CD8-positive, alpha-beta memory T cell (primary cell): ENCODE measurements at places on chromosomes 5 and 9.

DNA sequence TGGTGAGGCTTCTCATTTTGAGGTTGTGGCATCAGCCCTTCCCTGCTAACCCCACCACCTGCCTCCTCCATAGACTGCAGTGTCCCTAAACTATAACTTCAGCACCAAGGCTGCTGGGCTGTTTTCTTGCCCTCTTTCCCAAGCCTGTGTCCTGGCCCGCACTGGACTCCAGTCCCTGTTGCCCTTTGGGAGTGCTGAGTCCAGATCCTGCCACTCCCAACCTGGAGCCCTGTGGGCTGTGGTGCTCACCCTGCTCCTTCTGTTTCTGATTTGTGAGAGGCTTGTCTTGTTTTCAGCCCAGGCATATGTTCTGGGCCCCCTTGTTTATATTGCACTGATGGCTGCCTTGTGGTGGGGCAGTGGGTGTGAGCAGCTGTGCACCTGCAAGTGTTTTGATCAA lies 39.7 kb upstream of the RNU6ATAC start:
- H3K36me3 ChIP-seq = no peaks in the 10 kb centered on the region
- H3K4me1 ChIP-seq = no peaks in the 10 kb centered on the region
- DNase-seq = no peak
- no peak overlapping the region for H3K27ac ChIP-seq

DNA sequence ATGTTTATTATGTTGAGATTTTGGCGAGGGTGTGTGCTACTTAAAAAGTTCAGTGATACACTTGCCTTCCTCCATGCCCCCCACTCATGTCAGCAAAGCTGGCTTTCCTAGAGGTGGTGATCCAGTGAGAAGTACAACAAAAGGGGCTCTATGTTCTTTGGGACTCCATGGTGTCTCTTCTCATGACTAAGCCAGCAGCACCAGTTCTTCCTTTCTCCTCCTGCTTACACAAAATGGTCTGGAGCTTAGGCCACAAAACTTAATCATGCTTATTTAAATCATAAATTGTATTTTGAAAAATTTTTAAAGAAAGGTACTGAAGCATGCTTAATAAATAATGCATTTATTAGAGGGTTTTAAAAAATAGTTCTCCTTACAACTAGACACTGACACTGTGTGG lies 22.4 kb downstream of the MOCS2 start:
- no peak for DNase-seq
- H3K36me3 ChIP-seq = no peaks in the 10 kb centered on the region
- H3K4me1 ChIP-seq = peaks cover 11% of the 10 kb centered on the region
- H3K27ac ChIP-seq = no peak overlapping the region
- H3K27me3 ChIP-seq = no peaks in the 10 kb centered on the region

DNA sequence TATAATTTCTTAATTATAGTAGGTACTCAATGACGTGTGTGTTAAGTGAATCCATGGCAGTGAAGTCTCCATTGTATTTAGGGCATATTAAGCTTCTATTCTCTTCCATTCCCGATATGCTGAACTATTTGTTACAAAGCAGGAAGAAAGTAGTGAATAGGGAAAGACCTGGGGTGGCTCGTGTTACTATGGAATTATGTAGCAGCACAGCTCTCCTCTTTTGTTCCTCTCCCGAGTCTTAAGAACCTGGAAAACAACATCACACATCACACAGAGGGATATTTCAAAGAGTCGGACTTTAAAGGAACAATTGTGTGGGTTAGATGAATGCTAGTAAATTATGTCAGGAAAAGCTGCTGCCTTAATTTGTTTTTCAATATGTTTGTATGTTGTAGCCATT lies 131.8 kb downstream of the PCSK5 start:
- peaks cover 94% of the 10 kb centered on the region for H3K4me1 ChIP-seq
- no peaks in the 10 kb centered on the region for H3K27me3 ChIP-seq
- H3K4me3 ChIP-seq = no peak overlapping the region
- no peaks in the 10 kb centered on the region for H3K36me3 ChIP-seq
- DNase-seq = no peak
- no peak overlapping the region for H3K27ac ChIP-seq

- H3K4me3 ChIP-seq = no peak overlapping the region
- no peaks in the 10 kb centered on the region for H3K36me3 ChIP-seq
- H3K4me1 ChIP-seq = no peaks in the 10 kb centered on the region
- H3K27ac ChIP-seq = no peak overlapping the region
These were observed 69.9 kb upstream of the LMNB1 start for GRCh38 chr5:126707080-126707479.

DNA sequence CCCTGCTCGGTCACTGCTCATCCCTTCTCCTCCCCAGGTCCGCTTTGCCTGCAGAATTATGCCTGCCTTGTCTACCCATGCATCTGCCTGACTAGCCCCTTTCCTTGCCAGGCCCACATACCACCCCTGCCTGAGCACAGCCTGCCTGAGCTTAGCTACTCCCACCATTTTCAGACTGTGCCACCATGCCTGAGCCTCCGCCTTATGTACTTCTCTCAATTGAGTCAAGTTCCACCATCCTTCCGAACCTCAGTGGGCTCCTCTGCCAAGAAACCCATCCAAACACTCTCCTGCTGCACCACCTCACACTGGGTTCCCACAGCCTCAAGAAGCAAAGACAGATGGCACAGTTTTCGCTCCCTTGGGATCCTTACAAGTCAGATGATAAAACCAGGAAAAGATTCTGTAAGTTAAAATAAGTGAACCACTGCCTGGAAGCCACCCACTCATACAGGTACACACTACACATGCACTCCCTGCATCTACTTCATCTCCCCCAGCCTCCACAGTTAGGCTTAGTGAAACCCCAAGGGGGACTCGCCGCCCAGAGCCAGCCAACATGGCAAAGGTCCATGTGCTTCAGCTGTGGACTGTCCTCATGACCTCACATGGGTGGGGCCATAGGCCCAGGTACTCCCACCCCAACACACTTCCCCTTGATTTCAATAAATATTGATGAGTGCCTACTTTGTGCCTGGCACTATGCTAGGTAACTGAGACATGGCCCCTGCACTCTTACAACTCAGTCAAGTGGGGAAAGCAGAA lies 23.1 kb downstream of the P4HA2 start:
- no peak overlapping the region for H3K27ac ChIP-seq
- no peaks in the 10 kb centered on the region for H3K36me3 ChIP-seq
- no peaks in the 10 kb centered on the region for H3K27me3 ChIP-seq
- no peak for DNase-seq
- H3K4me3 ChIP-seq = no peak overlapping the region
